ENCODE measurements at places on chromosomes 3 and 15.

- DNase-seq: no peak
Measured at GRCh38 chr3:44968447-44968858, 7.5 kb downstream of the ZDHHC3 start.

DNA sequence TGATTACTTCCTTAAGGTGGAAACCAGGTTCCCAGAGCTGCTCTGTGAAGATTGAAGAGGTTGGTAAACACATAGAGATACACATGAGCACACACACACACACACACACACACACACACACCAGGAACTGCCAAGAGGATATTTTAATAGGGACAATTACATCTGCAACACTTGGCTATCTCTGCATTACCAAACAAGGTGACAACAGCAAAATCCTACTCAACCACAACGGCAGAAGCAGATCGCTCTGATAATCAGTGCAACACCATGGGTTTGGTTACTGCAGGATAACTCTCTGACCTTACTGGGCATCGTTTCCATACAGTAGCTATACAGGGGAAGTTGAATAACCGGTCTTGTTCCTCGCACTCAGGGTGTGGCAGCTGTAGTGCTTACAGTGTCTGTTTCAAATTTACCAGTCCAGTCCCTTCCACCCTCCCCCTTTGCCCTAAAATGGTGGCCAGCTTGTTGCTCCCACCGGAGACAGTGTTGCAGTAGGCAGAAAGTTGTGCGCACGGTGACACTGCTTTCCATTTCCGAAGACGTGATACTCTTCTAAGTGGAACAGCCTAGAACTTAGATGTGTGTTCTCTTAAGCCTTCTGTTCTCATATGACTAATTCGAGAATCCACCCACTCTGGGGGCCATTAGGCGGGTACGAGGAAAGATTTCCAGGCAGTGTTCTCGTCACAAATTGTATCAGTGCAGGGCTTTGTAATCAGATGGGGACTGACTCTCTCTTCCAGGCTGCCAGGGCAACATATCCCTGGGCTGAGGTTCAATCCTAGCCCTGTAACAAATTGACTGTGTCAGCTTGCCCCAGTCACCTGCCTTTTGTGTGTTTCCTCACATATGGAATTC lies 176.2 kb downstream of the P3H2 start:
- no peak for DNase-seq

GRCh38 chr15:79451361-79451999 lies 19.3 kb downstream of the MINAR1 start:
- no peak for DNase-seq

DNA sequence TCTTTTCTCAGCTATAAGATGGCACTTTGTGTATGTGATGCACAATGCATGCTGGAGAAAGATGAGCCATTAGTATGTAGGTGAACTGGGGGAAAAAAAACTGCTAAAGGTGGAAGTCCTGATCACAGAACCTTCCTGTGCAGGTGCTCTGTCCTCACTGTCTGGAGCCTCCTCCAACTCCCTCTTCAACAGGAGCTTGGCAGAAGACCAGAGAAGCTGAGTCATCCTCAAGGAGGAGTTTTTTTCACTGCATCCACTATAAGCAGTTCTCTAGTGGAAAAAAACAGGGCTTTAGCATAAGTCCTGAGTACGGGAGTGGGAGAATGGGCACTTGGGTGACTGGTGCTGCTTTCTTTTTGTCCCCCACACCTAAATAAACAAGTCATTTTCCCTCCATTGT lies 168.4 kb upstream of the CADPS start:
- DNase-seq: no peak

- DNase-seq: no peak
Measured at GRCh38 chr3:126948980-126949535, 33.9 kb upstream of the PLXNA1 start.

DNA sequence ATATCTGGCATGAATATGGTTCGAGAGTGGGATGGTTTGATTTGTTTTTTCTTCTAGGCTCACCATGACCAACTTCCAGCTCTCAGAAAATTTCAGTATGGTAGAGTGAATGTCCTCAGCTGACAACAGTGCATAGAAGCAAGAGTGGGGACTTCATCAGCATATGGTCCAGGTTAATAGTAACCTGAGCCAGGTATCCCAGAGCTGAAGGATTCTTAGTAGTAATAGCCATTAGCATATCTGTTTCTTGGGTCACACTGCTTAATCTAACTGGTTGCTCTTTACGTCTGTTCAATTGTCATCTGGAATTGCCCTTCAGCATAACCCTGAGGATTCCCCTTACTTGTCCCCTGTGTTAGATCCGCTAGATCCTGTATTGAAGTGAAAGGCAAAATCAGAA lies 151.8 kb downstream of the GMNC start:
- no peak for DNase-seq

DNA sequence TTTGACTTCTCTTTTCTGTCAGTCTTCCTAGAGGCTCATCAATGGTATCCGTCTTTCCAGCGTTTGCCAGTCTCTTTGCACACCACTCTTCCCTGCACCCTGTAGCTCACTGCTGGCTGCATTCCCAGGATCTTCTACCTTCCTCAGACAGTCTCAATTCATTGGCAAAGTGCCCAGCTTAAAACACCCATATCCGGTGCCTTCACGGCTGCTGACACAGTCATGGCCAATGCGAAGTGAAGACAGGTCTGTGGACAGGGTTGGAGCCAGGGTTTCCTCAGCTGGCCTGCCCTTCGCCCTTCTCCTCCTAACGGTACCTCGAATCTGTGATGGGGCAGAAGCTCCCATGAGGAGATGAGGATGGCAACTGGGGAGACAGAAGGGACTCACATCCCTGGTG lies 36.1 kb downstream of the PTH1R start:
- DNase-seq: no peak

Measured in SIG-M5 (cell line).